ENCODE measurements at places on chromosomes 2 and 18.

DNA sequence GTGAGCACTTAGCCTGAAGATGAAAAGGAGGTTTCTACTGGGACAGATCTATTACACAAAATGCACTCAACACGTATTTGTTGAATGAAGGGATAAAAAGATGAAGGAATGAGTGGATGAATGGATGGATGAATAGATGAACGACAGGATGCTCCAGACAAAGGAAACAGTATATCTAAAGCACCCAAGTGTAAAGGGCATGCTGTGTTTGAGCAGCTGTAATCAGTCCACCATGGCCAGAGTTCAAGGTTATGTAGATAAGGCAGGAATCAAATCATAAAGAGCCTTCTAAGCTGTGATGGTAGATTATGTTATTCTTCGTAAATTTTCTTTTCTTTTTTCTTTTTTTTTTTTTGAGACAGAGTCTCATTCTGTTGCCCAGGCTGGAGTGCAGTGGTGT is 213.8 kb upstream of the FBXO11 start:
- H3K36me3 ChIP-seq: no peaks in the 10 kb centered on the region
- no peaks in the 10 kb centered on the region for H3K27me3 ChIP-seq
- DNase-seq: no peak
- no peak overlapping the region for H3K4me3 ChIP-seq
- H3K4me1 ChIP-seq: no peaks in the 10 kb centered on the region

DNA sequence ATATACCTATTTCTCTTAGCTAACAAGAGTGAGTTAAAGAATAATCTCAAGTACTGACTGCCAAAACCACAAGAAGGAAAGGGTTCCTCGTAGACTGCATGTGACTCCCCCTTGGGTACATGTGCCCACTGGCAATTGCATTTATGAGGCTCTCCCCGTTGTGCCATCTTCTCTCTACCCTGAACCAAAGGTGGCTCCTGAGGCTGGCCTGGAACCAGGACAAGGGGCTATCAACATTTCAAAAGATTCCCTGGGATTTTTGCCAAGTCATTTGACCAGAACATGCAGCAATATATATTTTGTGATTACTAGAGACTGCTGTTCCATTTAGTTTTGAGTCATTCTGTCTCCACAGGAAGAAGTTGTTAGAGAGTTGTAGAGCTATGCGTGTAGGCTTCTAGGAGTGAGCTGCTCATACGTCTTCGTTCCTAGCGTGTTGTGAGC is 45.8 kb downstream of the LAMA3 start:
- H3K36me3 ChIP-seq: no peaks in the 10 kb centered on the region
- H3K4me1 ChIP-seq: peaks cover 17% of the 10 kb centered on the region
- no peak for DNase-seq
- no peak overlapping the region for H3K27ac ChIP-seq
- peaks cover 21% of the 10 kb centered on the region for H3K27me3 ChIP-seq

DNA sequence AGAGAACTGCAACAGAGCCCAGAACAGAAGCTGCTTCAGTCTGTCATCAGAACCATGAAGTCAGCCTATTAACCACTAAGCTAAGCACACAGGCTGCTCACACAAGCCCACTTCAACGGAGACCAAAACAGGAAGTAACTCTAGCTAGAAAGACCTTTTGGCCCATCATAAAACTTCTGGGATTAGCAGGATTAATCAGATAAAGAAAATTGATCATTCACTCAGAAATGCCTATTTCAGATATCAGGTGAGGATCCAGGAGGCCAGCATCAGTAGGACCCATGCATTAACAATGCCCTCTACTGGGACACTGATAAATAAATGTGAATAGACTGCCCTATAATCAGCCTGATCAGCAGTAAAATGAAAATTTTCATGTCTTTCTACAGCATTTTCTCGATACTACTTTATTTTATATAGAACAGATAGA is 101.4 kb downstream of the WDPCP start:
- DNase-seq: no peak
- H3K36me3 ChIP-seq: no peaks in the 10 kb centered on the region
- no peaks in the 10 kb centered on the region for H3K4me1 ChIP-seq
- H3K27ac ChIP-seq: no peak overlapping the region
- no peaks in the 10 kb centered on the region for H3K27me3 ChIP-seq

GRCh38 chr2:68762665-68763064 is 28.1 kb downstream of the ARHGAP25 start:
- no peak overlapping the region for H3K4me3 ChIP-seq
- DNase-seq: no peak
- H3K27ac ChIP-seq: peak overlapping the region; percentile 95
- H3K4me1 ChIP-seq: peaks cover 43% of the 10 kb centered on the region
- no peaks in the 10 kb centered on the region for H3K27me3 ChIP-seq

DNA sequence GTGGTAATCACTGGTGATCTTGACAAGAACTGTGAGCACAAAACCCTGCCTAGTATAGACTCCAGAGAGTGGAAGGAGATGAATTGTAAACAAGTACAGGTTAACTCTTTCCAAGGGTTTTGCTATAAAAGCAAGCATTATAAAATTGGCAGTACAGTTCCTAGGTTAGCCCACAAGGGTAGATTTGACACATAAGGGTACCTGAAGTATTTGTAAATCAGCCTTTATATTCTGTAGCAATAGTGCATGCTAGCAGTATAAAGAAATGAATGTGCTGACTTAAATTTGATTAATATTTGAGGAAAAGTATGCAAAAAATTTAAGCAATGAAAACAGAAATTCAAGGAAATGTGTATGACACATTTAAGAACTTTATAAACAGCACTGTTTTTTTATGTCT is 42.4 kb downstream of the SP3 start:
- no peak overlapping the region for H3K27ac ChIP-seq
- peaks cover 10% of the 10 kb centered on the region for H3K4me1 ChIP-seq
- no peak for DNase-seq
- H3K27me3 ChIP-seq: no peaks in the 10 kb centered on the region
